CD4-positive, alpha-beta T cell treated with Interleukin-6 at 100 ng/mL for 8 hours (primary cell): ENCODE measurements at places on chromosomes 16 and 17.
A peak's percentile ranks its signal among the peaks of the same experiment; 100 is the strongest.

DNA sequence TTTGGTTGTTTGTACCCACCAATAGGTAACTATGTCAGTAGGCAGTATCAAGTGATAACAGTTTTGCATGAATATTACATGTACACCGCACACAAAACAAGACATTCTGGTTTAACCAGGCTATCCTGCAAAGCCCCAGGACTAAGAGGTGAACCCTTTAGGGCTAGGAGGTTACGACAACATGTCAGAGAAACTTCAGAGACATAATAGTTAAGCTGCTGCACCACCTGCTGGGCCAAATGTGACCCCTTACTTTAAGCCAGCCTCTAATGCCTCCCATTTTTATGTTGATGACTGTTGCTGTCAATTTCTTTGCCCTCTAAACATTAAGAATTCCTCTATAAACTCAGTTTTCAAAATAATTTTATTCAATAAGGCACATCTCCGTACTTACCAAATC is 15.4 kb downstream of the SRP68 start:
- DNase-seq, result no peak

DNA sequence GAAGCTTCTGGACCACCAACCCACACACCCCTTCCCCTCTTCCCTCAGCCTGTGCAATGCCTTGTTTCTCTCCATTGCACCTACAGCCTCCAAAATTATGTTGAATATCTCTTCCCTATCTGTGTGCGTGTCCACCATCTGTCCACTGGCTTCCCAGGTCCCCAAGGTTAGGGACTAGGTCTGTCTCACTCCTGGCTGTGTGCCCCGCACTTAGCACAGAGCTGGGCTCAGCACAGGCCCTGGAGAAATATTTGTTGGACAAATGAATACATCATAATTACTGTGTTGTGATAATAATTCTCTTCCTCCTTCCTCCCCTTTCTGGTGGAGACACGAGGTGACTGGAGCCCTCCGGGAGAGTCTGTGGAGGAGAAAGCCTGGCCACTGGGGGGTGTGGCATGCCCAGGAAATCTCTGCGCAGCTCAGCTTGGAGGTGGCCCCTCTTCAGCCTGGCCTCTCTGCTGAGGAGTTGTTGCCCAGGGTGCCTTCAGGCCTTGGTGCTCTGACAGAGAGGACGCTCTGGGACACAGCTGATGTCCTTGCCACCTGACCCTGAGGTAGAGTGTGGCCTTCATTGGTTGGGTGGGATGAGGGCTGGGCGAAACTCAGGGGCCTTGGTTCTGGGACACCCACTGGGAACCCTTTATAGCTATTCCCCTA is 3.3 kb upstream of the BRD7 start:
- no peak for DNase-seq

- no peak for DNase-seq
These were observed 11.1 kb upstream of the PHAF1 start for GRCh38 chr16:67098599-67098998.

GRCh38 chr16:4272114-4272956 is 488 bp downstream of the TFAP4 start:
- DNase-seq, result peak; percentile 31

DNA sequence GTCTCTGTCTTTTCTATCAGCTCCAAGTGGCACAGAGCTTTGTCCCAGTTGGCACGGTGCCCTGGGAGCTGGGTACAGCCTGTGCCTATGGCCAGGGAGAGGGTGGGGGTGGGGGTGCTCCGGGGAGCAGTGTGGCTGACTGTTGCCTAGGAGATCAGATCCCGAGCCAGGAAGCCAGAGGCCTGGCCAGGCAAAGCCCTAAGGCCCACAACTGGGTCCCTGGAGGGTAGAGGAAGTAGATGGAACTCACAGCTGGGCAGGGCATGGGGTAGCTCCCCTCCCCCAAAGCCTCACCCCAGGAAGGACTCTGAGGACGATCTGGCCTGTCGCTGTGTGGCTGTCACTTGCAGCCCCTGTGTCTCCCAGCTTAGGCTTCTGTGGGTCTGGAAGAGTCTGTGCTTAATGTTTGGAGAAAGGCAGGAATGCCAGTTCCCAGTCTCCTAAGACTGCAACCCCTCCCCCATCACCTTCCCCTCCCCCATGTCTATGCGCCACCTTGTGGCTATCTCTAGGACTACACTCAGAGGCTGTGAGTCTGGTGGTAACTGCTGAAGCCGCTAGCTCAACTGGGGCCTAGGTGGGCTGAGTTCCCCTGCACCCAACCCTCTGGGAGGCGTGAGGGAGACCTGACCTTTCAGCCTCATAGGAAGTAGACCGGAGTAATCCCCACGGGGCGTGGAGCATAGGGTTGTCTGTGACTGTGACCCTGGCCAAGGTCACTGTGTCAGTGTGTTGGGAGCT is 12.6 kb downstream of the THRA start:
- peak; percentile 62 for DNase-seq

GRCh38 chr16:66129196-66129595 is 237.3 kb upstream of the CDH5 start:
- DNase-seq, result no peak

DNA sequence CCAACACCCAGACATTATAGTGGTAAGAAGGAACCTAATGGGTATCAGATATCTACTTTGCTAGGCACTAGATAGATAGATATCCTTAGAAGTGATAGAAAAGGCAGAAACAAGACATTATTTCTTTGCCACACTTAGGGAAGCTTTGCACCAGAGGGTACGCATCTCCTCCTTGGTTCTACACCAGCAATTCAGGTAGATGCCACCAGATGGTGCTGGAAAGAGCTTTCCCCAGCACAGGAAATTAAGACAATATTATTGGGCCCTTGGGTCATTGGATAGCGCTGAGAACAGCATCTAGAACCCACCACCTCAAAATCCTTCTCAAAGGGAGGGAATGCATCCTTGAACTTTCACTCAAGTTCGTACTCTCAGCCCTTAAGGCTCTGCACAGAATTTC is 173.8 kb upstream of the CCL2 start:
- no peak for DNase-seq

DNA sequence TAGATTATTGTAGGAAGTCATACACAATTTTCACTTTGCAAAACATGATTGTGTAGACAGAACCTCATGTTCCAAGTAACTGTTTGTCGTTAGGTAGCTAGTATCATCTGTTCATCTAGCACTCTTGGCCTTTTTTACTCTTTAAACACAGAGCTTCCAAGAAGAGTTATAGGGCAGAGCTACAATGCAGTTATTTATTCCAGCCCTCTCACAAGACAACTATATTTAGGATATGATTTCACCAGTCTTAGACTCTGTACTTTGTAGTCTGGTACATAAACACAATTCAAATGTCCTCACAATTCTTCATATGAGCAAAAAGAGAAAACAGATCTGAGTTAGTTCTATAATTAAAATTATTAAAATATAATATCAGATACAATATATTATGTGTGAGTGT is 37.9 kb downstream of the KCNJ2 start:
- no peak for DNase-seq

GRCh38 chr16:10877472-10877946 is 507 bp downstream of the CIITA start:
- DNase-seq, result no peak

DNA sequence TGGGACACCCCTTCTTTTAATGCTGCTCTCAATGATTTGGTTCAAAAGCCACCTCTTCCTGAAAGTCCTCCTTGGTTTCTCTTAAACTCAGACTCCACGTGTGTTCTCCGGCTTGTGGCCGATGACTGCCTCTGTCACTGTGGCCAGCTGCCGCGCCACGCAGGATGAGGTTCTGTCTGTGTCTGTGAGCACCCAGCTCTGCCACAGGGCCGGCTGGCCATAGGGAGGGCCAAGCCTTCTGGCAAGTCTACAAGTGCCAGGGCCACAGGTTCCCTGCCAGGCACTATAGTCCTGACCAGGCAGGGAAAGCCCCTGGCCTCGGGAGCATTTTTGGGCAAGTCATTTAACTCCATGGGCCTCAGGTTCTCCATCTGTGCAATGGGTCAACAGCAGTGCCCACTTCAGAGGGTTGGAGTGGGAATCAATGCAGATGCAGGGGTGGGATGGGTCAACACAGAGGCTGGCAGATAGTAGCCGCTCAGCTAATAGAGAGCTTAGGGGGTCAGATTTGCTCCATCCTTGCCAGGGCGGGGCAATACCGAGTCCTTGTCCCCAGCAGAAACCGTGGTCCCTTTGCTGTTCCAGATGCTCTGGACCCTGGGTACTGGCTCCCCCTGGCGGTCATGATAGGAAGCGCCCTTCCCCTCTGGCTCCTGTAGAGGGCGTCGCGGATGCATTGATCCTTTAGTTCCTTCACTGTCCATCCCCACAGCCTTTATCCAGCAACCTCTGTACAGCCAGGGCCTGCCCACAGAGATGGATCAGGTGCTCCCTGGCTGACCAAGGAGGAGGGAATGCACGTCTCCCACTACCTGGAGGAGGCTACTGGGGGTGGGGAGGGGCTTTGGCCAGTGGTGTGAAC is 19.3 kb upstream of the ADGRG3 start:
- DNase-seq, result peak; percentile 79

DNA sequence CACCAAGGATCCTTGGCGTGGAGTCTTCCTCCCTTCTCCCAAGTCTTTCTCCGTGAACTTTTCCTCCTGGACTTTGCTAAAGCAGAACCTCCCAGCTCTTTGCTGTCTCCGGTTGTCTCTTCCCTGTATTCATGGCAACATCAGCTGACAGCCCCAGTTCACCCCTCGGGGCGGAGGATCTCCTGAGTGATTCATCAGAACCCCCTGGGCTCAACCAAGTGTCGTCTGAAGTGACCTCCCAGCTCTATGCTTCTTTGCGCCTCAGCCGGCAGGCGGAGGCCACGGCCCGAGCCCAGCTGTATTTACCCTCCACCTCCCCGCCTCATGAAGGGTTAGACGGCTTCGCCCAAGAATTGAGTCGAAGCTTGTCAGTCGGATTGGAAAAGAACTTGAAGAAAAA is 943 bp downstream of the CNTROB start:
- no peak for DNase-seq

GRCh38 chr16:50573947-50574744 is 25.9 kb downstream of the NKD1 start:
- no peak for DNase-seq

- no peak for DNase-seq
These were observed 302.7 kb upstream of the IRX3 start for GRCh38 chr16:54589326-54589725.

DNA sequence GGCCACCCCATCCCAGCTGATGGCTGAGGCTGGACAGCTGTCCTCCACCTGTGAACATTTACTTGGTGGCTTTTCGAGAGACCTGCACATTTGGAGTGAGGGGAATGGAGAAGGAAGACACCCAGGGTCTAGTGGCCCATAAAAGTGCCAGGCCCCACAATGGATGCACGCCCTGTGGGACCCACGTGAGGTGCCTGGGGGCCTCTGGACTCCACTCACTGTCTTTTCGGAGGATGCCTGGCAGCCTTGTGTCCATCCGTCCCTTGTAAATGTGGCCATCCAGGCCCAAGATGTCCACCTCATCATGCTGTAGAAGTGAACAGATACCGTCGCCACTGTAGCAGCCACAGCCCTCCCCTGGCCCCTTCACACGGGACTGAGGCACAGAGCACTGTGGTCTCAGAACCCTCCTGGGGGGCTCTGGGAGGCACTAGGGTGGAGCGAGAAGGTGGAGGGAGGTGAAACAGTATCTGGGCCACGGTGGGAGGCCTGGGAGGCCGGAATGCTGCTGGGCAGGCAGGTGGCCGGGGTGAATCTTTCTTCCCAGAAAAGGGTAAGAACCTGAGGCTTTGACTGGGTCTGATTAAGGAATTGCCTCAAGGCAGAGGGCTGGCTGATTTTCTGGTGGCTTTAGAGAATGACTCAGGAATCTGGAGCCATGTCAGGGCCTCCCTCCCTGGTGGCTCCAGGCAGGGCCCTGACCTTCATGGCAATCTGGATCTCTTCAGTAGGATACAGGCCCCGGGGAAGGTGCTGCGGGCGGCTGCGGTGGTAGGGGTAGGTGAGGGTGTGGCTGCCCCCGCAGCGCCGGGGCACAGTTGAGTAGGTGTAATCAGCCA is 11.5 kb downstream of the UBALD2 start:
- DNase-seq, result no peak

GRCh38 chr17:62592341-62593099 is 35.0 kb upstream of the MRC2 start:
- no peak for DNase-seq

DNA sequence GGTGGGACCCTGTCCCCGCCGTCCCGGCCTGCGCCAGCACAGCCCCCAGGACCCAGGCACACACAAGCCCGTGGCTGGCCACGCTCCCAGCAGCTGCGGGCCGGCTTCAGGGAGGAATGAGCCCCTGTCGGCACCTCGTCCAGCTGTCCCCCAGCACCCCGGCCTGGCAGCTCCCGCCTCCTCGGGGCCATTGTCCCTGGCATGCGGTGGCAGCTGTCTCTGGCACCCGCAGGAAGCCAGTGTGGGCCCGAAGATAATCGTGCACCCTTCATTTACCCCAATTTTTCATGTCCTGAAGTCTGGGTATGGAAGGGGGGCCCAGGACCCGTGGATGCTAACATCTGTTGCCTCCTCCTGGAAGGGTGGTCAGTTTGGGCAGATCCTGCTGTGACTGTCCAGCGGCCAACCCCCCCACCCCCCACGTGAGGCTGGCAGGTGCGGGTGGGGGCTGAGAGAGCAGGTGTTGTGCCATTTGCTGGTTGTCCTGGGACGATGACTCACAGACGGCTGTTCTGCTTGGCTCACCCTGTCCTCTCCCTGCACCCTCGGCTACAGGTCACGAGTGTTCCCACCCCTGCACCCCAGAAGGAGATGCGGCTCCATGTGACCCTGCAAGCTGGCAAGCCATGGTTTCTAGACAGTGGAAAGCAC is 4.0 kb upstream of the LMF1 start:
- no peak for DNase-seq

DNA sequence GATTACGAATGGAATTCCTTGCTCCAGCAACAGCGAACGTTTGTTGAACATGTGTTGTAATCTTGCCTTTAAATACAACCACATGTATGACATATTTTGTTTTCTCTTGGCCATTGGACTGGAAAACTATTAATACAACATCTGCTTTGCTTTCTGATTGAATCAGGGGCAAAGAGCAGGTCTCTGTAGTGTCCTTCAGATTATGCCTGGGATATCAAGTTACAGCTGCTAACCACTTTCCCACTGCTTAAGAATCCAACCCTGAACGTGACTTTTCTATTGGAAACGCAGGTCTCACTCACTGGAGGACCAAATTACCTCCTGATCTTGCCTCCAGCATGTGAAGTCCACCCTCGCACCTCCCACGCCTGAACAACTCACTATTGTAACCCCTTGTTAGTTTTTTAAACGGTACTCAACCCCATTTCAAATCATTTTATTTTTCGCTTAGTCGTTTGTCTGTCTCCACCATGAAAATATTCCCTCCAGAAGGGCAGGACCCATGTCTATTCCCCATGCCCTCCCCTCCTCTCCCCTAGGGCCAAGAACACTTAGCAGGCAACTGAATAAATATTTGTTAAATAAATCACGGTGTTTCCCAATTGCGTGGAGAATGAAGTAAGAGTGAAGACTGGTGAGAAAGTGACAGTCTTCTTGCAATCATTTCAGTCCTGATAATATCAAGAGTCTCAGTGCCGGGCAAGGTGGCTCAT is 57.4 kb upstream of the MRTFB start:
- no peak for DNase-seq

DNA sequence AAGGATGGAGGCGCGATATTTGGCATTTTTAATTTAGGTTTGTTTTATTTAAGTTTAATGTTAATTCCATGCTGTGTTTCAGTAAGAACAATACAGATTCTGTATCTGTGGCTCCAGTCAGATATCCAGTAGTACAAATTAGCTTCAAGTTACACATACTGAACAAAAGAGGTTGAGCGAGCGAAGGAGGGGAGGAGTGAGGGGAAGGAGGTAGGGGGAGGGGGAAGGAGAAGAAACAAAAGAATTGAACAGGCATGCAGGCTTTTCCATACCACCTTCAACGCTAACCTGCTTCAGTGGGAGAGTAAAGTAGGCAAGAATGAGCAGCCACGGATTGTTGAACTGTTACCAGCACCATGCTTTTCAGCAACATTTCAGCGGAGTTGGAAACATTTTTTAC is 55.5 kb downstream of the YWHAE start:
- no peak for DNase-seq

GRCh38 chr16:22885951-22886350 is 72.0 kb downstream of the HS3ST2 start:
- no peak for DNase-seq
